Muscle of leg (tissue), 16 donors: ENCODE measurements at places on chromosomes 7 and 10.

- no peak for DNase-seq
Measured at GRCh38 chr10:96075977-96076376, 32.6 kb downstream of the CCNJ start.

- DNase-seq: no peak
Measured at GRCh38 chr7:85156661-85157208, 30.1 kb downstream of the SEMA3D start.

DNA sequence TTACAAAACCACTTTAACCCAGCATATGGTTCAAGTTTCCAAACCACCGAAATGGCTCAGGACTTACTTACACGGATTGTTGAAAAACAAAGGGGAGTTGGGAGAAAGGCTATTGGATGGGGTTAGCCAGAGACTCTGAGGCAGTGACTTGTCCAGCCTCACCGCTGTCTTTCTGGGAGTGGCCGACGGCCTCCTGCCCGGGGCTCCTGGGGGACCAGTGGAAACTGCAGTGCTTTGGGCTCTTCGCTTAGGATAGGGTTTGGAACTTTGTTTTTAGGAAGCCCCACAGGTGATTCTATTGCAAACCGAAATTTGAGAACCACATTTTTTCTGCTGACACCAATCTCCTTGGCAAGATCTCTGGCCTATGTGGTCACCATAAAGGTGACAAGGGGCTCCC is 38.1 kb upstream of the R3HCC1L start:
- no peak for DNase-seq

GRCh38 chr7:100866729-100867039 is 503 bp upstream of the TRIP6 start:
- DNase-seq: no peak

DNA sequence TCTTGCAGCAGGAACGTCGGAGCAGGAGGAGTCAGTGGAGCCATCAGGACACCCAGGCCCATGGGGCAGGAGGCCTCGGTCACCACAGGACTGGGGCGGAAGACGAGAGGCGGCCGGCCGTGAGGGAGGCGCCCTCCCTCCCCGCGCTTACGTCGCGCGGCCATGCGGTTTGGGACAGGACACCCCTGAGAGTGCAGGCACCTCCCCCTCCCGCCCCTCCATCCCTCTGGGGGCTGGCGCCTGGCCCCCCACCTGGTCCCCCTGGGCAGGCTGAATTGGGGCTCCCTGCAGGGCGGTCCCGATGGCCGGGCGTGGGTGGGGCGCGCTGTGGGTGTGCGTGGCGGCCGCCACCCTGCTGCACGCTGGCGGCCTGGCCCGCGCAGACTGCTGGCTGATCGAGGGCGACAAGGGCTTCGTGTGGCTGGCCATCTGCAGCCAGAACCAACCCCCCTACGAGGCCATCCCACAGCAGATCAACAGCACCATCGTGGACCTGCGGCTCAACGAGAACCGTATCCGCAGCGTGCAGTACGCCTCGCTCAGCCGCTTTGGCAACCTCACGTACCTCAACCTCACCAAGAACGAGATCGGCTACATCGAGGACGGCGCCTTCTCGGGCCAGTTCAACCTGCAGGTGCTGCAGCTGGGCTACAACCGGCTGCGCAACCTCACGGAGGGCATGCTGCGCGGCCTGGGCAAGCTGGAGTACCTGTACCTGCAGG is 74.4 kb downstream of the ELFN1 start:
- no peak for DNase-seq

GRCh38 chr7:30143748-30144251 is 9.0 kb downstream of the MTURN start:
- DNase-seq: no peak

DNA sequence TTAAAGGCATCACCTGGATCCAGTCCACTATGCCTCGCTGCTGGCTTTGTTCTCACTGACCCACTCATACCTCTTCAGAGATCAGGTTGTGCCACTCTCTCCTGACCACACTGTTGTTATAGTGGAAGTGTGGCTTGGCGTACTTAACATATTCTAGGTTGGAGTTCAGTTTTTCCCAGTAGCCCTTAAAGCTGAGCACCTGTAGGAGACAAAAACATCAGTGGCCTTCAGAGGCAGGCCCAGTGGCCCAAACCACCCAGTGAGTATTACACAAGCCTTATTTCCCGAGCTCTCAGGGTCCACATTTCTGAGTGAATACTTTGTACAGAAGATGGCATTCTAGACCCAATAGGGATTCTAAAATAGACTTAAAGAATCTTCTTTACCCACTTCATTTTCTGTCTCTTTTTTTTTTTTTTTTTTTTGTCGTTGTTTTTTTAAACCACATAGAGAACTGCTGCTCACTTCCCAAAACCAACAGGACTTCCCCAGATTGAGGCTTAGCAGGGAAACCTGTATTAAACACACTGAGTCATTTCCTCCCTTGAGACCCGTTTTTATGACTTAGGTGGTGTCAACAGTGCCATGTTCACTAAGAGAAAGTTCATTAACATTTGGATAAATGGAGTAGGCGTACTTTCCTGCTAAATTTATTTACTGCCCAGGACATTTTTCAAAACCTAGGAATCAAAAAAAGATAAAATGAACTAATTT is 85.8 kb downstream of the GSAP start:
- DNase-seq: peak; percentile 71

- DNase-seq: peak; percentile 63
Measured at GRCh38 chr7:5831196-5831595, 49.4 kb upstream of the OCM start.

GRCh38 chr10:124935946-124936345 is 6.0 kb upstream of the ZRANB1 start:
- DNase-seq: no peak

DNA sequence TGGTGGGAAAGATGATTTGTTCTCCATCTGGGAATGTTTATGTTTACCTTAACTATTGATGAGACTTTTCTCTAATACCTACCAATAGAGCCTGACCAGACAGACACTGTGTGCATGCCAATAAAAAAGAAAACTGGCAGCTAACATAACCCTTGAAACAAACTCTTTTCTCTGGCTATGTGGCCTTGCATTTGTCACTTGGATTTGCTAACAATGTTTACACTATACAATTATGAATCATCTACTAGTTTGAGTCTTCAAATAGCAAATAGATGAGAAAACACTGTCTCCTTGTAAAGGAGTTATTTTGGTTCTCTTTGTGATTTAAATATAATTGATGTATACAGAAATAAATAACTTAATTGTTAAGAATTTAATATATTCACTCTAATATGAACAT is 273.1 kb downstream of the SEMA3D start:
- peak; percentile 26 for DNase-seq

DNA sequence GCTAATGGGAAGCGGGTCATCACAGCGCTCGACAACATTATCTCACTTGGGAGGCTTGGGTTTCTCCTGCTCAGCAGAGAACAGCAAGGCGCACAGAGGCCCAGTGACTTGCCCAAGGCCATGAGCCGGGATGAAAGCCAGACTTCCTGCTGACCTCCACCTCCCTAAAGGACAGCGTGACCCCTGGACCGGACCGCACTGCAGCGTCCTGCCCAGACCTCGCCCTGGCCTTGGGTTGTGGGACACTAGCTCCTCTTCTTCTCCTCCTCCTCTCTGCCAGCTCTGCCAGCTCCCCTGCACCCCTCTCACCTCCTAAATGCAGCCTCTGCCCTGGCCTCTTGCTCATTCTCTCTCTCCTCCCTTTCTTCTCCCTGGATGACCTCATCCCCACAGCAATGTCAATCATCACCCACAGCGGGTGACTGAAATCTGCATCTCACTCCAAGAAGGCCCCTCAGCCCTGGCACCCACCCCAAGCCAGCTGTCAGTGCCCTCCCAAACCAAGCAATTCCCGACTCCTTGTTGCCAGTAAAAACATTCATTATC is 19.4 kb downstream of the SPOCK2 start:
- no peak for DNase-seq
